ENCODE measurements at places on chromosomes 3 and 15.

DNA sequence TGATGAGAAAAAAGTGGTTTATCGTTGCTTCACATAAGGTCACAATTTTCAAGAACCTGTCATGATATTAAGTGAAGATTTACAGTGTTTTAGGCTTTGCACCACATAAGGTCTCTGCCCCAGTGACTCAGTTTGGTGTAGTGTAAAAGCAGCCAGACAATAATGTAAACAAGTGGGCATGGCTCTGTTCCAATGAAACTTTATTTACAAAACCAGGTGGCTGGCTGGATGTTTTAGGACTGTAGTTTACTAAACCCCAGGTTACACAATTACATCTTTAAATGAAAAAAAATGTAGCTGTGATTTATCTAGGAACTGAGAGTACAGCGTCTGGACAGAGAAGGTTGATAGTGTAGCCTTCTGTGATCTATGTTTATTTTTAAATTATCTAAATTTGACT, 9.7 kb upstream of the FBXL22 start:
- no peak for DNase-seq

DNA sequence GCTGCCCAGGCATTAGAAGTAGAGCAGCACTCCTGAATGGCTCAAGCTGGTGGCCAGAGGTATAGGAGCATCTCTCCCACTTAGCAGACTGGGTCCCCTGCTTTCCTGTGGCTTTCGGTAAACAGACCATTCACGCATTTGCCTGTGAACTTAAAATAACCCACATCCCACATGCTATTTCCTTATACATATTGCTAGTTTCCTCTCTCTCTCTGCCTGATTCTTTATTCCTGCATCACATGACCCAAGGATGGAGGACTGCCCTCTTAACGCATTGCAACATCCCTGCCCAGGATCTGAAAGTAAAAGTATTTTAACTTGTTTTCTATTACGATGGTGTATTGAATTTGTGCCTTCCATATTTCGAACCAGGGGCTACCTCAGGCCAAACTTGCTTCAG, 43.4 kb upstream of the NLGN1 start:
- DNase-seq: no peak

GRCh38 chr3:16174389-16174788, at the start of gene GALNT15:
GALNT15 (plus strand) TSS chr3:16174680; CDS start chr3:16175152, 472 bp downstream.
- DNase-seq: peak; percentile 34

- peak; percentile 57 for DNase-seq
These were observed 16.2 kb upstream of the CHD2 start for GRCh38 chr15:92883876-92884435.

- DNase-seq: no peak
These were observed 3.8 kb downstream of the NRROS start for GRCh38 chr3:196643201-196643749.

- no peak for DNase-seq
These were observed 292.8 kb downstream of the BCHE start for GRCh38 chr3:165544432-165544831.

DNA sequence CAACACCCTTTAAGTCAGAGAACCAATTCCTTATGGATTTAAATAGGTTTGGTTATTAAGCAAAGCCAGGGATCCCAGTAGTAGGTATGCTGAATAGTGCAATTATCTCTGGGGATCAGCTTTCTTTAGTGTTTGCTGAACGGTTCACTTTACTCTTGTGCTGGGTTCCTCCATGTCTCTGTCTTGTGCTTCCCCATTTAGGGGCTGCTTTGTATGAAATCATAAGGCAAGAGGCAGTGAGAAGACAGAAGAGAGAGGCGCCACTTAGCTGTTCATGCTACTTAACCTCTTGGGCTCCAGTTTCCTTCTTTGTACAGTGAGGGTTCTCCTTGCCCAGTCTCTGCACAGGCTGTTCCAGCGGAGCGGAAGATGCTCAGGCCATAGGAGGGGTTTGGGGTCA, 3.5 kb downstream of the ST6GAL1 start:
- no peak for DNase-seq

DNA sequence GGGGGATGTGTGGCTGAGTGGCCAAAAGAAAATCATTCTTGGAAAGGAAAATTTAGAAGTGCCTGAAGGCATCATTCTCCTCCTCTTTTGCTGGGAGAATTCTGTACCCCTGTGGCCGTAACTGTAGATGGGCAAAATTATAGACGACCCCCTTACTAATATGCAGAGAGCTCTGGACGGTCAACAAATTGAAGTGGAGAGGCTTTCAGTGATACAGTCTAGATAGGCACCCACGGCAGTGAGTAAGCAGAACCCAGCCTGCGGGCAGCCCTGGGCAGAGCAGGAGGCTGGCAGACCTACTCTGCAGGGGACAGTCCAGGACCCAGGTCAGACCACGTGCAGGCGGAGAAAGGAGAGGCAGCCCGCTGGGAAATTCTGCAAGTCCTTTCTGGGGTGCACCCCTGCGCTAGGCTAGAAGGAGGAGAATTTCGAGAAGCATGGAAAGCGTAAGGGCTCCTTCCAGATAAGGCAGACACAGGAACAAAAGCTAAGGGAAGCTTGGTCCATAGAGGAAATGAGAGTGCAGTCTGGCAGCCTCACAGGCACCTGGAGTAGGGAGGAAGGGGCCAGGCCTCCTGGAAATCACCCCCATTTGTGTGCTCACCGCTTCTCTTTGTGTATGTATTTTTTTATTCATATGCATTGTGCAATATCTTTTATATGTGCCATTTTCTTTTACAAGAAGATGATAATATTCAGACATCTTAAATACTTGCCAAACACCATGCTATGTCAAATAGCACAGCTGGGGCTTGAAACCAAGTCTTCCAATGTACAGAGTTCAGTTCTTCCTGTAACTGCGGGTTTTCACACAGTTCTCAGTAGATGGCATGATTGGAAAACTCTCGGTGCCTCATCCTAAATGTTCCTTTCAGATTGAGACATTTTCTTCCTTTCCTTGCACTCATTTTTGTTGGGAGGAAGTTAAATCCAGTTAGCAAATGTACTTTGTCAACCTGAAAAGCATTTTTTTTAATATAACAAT, 40.2 kb downstream of the LRRK1 start:
- no peak for DNase-seq

DNA sequence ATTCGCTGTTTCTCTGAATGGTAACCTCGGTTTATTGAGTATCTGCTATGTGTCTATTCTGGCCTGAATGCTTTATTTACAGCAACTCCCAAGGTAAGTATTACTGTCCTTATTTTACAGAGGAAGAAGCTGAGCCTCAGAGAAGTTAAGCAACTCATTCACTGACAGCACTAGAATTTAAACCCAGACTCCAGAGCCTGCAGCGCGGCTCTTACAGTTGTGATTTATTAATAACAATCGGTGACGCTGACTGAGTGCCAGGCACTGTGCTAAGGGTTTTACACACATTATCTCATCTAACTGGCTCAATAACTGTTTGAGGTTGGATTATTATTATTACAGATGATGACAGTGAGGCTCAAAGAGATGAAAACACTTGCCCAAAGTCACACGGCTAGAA, 19.6 kb downstream of the SRGAP3 start:
- DNase-seq: no peak

- DNase-seq: no peak
These were observed 19.9 kb upstream of the CHST2 start for GRCh38 chr3:143099690-143100089.

GRCh38 chr3:120645083-120645845, 36.8 kb downstream of the HGD start:
- no peak for DNase-seq

DNA sequence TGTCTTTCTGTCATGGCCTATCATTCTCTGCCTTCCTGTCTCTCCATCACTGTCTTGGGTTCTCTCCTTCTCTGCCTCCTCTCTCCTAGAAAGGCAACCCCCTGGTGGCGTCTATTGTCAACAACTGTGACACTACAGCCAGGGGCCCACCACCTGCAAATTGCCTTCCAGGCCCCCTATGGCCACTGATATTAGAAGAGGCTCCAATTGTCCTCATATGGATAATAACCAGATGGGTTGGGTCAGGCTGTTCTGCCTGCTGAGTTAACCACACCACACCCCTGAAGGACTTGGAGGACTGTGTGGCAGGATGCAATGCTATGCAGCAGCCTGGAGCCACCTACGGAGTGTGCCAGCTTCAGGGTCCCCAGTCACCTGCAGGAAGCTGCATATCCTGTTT, 665.0 kb downstream of the NTRK3 start:
- no peak for DNase-seq

- DNase-seq: no peak
These were observed 148.4 kb downstream of the B3GALNT1 start for GRCh38 chr3:160956785-160957184.

DNA sequence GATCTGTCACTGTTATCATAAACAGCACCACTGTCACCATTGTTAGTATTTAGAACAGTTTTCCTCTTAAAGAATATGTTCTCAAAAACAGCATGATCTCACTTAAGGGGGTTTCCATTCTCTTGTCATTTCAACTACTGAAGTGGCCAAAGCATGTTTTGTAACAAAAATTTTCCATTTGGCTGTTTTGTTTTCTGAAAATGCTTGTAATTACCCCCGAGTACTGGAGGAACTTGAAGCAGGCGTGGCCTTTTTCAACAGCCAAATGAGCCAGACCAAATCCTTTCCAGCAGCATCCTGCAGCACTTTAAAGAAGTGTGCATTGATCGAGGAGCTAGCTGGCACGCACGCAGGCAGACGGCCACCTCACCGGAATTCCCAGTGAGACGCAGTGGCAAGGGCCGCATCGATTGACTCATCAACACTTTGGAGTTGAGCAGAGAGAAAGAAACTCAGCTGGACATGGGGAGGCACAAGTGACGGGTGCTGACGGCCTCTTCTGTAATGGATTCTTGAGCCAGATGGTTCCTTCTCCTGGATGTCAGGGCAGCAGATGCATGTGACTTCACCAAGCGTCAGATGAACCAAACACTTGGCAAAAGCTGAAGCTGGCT, 234.3 kb upstream of the IGF1R start:
- DNase-seq: no peak

DNA sequence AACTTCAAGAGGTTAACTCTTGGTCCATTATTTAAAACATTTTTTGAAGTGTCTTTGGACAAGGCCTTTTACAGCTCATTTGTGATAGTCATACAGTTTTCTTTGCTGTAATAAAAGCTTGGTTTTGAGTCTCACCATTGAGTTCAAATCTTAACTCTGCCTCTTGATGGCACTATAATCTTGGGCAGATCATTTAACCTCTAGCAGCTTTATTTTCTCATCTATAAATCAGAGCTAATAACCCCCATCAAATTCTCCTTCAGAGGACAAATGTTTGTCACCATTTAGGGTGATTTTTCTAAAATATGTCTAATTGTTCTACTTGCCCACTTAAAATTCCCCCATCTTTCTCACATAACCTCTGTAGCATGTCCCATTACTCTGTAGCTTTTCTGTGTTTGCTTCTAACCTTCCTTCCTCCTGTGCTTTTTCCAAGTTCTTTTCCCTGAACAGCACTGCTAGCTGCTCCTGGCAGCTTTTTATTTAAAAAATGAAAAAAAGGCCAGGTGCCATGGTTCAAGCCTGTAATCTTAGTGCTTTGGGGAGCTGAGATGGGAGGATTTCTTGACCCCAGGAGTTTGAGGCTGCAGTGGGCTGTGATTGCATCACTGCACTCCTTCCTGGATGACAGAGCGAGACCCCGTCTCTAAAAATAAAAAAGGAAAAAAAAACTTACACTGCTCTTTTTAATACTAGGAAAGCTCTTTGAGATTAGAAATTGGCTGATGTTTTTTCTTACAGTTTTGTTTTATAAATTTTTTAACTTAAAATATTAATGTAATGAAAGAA, 28.5 kb downstream of the UBE2E1 start:
- no peak for DNase-seq

- no peak for DNase-seq
These were observed 81.2 kb upstream of the TCF12 start for GRCh38 chr15:56837273-56837672.

- no peak for DNase-seq
These were observed 619.9 kb downstream of the FOXP1 start for GRCh38 chr3:70963431-70964275.

DNA sequence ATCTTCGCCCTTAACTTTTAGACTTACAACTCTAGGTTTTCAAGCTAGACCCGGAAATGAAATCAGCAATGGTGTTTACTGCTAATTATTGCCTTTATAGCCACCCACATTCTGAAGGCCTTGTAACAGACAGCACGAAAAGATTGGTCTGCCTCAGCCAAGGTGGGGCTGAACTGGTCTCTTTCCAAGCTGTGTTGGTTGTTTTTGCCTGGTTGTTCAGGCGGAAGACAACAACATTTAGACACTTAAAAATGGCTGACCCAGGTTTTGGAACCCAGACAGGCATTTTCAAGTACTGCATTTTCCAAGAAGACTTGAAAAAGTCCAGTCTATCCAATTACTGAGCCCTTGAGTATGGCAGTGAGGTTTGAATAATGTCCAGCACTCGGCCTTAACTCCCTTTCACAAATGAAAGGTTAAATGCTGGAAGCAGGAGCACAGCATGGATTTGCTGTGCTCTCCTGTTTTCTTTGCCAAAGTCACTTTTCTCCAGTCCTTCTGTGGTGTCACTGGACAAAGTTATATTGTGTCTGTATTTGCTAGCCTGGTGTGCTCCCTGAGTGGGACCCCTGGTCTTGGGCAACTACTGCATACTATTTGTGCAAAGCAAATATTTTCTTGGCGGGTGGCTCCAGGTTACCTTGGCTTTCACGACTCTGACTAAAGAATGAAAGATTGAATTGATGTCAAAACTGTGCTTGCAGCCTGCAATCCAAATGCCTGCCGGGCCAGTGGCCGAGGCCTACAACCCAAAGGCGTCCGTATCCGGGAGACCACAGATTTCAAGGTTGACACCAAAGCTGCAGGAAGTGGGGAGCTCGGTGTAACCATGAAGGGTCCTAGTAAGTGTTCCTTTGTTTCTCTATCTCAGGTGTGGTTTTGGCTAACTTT, 93.5 kb downstream of the FLNB start:
- no peak for DNase-seq

GRCh38 chr3:160981217-160981938, 123.8 kb downstream of the B3GALNT1 start:
- peak; percentile 19 for DNase-seq

DNA sequence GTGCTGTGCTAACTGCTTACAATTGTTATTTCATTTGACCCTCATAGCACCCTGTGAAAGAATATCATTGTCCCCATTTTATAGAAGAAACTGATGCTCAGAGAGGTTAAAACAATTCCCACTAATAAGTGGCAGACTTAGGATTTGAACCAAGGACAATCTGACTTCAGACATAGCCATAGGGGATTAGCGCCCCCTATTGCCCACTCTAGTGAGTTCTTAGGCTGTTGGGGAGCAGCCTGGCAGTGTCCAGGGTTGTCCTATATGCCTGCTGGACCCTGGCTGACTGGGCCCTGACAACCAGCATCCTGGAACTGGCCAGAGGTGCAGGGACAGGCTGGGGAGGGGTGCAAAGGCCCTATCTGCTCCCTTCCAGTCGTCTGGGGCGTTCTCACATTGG, 15.4 kb downstream of the DPH3 start:
- DNase-seq: no peak

- DNase-seq: no peak
These were observed 34.0 kb upstream of the CILP start for GRCh38 chr15:65245096-65245856.

GRCh38 chr3:127172211-127172610, 20.7 kb upstream of the PRR23E start:
- no peak for DNase-seq

GRCh38 chr15:45794304-45794703, 159.5 kb downstream of the SQOR start:
- DNase-seq: no peak

GRCh38 chr3:146555311-146555710, 10.9 kb upstream of the PLSCR1 start:
- no peak for DNase-seq
